Right ventricle myocardium inferior (tissue), 1 donor: ENCODE measurements at places on chromosomes 7 and 10.

GRCh38 chr10:9561821-9562505, 1455.7 kb upstream of the CELF2 start:
- no peak for DNase-seq

DNA sequence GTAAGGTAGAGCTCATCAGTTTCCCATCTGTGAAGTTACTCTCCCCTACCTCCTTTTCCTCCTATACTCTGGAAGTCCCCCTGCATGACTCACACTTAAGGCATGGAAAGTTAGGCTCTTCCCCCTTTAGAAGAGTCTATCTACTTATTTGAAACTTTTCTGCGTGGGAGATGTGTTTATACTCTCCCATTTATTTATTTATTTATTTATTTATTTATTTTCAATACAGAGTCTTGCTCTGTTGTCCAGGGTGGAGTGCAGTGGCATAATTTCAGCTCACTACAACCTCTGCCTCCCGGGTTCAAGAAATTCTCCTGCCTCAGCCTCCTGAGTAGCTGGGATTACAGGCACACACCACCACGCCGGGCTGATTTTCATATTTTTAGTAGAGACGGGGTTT, 107.5 kb upstream of the JCAD start:
- DNase-seq, result no peak

- peak; percentile 63 for DNase-seq
Measured at GRCh38 chr7:2031451-2031845, 201.3 kb downstream of the MAD1L1 start.

- no peak for DNase-seq
Measured at GRCh38 chr10:125038637-125039036, 96.7 kb downstream of the ZRANB1 start.

GRCh38 chr10:21110358-21110757, 213.2 kb upstream of the NEBL start:
- no peak for DNase-seq

- peak; percentile 73 for DNase-seq
Measured at GRCh38 chr7:114922652-114923402, 933 bp downstream of the MDFIC start.

DNA sequence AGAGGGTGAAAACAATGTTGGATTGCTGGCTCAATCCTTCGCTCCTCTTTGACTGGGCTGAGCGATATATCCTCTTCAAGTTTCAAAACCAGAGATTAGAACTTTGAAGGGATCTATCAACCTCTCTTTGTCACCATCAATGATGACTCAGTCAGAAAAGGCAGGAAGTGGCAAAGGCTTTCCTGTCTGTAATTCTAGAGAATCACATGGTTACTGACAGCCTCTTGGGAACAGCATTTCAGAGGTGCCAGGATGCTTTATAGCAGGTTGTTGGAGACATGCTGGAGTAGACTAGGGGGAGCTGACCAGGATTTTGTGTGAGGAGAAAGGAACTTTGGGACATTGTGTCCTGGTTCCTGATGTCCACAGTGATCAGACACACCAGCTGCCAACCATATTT, 81.3 kb downstream of the PRKCQ start:
- no peak for DNase-seq

DNA sequence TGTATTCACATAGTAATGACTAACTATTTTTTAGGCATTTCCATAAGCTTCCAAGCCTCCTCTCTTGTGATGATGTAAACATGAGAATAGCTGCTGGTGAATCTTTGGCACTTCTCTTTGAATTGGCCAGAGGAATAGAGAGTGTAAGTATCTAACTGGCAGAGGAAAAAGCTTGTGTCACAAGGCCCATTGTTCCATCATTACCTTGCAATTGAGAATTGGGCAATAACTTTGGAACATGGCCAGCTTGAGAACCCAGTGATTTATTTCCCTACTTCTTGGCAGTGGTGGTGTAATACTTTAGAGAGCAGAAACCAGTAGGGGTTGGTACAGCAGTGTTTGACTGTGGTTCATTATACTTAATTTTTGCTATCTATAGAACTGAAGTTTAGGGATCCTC, 12.0 kb downstream of the IFRD1 start:
- no peak for DNase-seq

DNA sequence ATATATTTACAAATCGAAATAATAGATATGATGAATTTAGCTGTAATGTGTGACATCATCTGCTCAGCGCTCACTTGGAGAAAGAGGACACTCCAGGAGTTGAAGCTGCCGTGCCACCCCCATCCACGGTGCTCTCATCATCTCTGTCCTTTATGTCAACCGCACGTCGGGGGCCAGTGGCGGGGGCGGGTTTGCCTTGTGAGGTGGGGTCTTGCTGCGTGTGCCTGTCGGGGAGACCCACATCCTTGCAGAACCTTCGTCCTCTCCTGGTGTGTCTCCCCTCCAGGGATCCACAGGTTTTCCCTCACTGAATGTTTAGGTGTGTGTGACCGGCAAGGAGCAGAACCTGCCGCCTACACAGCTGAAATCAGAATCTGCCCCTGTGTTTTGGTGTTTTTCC, 71.6 kb downstream of the INPP5A start:
- no peak for DNase-seq

- no peak for DNase-seq
Measured at GRCh38 chr10:79313911-79314439, 33.3 kb upstream of the PPIF start.
